ENCODE measurements at places on chromosomes 3 and 15.

DNA sequence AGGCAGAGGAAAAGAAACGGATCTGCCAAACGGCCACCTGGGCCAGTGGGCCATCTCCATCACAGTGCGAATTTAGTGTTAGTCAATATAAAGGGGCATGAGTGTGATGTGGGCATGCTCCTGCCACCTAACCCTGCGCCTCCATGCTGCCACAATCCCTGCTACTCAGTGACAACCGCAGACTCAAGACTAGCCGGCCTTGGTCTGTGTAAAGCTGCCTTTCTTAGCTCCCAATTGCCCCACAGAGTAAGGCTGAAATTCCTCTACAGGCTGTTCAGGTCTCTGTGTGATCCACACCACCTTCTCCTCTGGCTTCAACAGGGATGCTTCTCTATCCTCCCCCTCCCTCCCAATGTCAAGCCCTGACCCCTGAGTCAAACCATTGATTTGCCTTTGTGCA lies 269.7 kb downstream of the XXYLT1 start:
- DNase-seq = no peak

GRCh38 chr15:76168237-76168984 lies 108.6 kb downstream of the TMEM266 start:
- DNase-seq = no peak

- no peak for DNase-seq
Observed at GRCh38 chr3:35789042-35789831, 149.9 kb downstream of the ARPP21 start.

DNA sequence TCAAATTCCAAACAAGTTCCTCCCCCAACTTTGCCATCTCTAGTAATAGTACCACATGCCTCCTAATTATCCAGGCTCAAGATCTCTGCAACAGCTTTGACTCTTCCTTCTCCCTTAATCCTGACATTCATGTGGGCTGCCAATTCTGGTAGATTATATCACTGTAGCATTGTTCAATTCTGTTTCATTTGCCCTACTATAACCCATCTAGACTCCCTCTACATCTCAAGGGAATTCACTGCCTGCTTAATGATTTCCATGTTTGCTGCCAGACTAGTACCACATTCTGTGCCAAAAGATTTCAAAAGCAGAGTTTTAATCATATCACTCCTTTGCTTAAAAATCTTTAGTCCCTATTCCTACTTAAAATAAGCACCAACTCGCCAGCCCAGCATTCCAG lies 34.6 kb upstream of the PPIB start:
- DNase-seq = no peak

DNA sequence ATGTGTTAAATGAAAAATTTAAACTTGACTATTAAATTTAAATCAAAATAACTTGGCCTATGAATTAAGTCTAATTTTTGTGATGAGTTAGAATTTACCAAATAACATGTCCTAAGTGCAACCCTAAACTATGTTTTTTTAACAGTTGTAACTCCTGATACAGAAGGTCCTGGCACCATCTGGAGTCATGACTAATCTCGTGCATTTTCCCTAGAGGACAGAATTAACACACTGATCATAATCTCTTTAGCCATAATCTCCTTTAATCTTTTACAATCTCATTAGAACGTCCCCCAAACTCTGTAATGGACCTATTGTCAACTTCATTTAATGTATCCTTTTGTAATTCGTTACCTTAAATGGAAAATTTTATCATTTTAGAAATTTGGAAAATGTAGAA lies 100.6 kb downstream of the SUCNR1 start:
- peak; percentile 41 for DNase-seq

DNA sequence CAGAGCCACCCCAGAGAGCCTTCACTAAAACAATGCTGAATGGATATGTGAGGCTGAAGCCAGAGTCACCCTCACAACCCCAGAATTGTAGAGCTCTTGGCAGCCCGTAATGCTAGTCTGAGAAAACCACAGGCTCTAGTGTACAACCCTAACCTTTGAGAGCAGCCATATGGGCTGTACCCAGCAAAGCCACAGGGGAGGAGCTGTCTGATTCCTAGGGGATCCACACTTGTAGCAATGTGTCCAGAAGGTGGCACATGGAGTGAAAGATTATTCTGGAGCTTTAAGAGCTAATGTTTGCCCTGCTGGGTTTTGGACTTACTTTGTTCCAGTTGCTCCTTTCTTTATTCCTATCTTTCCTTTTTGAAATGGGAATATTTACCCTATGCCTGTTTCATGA lies 626.8 kb downstream of the GRM7 start:
- DNase-seq = no peak

- no peak for DNase-seq
Observed at GRCh38 chr3:162337630-162338029, 841.0 kb downstream of the OTOL1 start.

DNA sequence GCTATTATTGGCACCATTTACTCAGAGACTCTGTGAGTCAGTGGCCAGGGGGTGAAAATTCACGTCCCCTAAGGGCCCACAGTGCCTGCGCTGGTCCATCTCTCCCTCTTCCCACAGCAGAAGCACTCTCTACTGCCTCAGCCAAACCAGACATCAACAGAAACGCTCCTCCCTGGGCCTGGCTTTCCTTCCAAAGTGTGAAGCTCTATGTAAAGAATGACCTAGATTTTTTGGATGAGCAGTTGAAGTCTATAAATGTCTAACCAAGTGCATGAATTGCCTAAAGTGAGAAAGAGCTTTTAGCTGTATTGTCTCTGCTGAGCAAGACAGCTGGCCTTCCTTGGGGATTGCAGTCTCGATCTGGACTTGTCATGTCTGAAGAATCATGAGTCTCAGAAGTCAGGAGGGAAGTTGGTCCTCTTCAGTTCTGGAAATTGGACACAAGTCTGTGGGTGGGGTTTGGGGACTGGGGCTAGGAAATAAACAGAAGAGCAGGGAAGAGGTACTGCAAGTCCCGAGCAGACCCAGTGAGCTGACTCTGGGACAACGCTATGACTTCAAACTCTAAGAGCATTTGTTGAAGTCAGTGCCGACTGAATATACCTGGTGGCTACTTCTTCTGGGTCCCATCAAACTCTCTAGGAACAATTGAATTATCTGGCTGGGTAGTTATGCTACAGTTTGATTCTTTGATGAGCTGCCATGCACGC lies 29.0 kb downstream of the RASGRP1 start:
- no peak for DNase-seq

DNA sequence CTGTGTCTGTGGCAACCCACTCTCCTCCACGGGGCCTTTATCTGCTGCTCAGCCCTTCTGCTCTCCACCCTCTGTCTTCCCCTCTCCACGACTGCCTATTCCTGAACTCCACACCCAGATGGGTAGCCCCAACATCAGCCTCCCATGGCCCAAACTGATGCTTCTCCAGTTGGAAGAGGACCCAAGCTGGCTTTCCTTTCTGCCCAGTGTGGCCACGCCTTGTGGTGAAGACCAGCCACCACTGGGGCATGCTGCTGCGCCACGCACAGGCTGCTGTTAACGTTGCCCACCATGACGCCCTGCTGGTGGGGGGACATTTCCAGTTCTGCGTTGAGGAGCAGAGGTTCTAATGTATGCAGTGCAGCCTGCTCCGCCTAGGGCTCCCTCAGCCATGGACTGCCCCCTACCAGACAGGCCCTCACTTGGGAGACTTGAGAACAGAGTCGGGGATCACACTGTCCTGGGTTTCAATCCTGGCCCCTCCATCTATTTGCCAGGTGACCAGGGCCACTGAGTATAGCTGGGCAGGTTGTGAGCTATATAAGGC lies 26.9 kb downstream of the CFAP100 start:
- DNase-seq = no peak

Data from HS-27A (cell line).